Activated naive CD8-positive, alpha-beta T cell treated with anti-CD3 and anti-CD28 coated beads for 36 hours (primary cell): ENCODE measurements at places on chromosomes 1 and 21. TPM values are rescaled to one million over a fixed set of nuclear protein-coding genes. Genes with fewer than 3 reads are reported as not detected.

Gene DISP3
- total RNA-seq = 0.20 TPM

Gene USH2A
- total RNA-seq = not detected

DNA sequence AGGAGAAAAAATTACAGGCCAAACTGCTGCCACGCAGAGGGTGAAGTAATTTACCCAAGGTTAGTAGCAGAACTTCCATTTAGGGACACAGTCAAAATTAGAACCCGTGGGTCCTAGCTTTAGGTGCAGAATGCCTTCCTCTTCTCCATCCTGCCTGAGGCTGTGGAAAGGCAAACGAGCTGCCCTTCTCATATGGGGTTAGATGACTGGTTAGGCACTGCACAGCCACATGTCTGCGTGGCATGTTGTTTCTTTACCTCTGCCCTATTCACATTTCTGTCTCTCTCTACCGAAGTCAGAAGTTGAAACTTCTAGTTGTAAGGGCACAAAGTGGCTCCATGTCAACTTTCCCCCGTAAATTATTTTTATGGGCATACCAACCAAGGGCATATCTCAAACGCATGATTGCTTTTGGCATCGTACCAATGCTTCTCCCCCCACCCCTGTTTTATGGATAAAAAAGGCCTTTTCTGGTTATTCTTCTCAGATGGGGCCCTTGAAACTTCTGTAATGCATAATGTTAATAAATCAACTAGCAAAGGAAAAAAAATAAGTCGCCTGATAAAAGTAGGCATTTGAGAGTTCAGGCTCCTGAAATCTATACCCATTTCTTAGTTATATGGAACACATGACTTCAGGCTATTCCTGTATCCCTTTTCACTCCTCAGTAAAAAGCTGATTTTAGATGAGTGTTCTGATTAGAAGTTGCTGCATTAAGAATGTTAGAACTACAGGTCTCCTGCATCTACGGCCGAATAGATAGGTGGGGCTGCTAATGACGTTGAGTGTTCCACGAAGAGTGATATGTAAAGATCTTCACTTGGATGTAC, 139.6 kb upstream of the NRIP1 start:
- DNase-seq = no peak

GRCh38 chr1:194865383-194865782, 1679.0 kb upstream of the B3GALT2 start:
- DNase-seq = no peak

DNA sequence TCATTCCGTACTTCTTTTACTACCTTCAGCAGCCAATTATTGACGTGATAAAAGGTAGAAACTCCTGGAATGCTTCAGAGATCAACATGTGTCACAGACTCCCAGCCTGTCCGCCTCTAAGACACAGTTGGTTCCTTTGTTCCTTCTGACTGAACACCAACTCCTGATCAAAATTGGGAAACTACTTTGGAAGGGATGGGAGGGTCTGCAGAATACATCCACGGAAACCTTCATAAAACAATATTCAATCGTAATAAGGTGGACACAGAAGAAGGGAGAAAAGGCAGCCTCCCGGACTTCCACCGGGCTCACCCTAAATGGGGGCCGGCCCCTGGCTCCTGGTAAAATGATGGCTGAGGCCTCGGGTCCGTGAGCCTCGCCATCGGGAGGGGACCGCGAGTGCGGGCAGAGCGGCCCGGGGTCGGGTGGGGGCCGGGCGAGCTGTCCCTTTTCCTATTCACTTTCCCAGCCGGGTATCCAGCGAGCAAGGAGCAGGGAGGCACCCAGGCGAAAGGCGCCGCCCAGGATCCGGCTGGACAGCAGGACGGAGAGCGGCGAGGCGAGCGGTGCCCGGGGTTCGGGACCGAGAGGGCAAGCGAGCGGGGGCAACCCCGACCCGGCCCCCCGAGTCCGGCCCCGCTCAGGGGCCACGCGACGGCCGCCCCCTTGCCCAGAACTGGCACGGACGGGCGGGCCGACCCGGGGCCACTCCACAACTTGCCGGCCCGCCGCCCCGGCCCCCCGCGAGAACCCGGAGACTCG, 805 bp downstream of the NRIP1 start:
- peak; percentile 24 for DNase-seq

GRCh38 chr1:24178407-24178806, 8.7 kb downstream of the IFNLR1 start:
- no peak for DNase-seq

GRCh38 chr1:205255941-205256780, 28.4 kb downstream of the TMCC2 start:
- peak; percentile 81 for DNase-seq
